ENCODE measurements at places on chromosomes 7 and 10.

DNA sequence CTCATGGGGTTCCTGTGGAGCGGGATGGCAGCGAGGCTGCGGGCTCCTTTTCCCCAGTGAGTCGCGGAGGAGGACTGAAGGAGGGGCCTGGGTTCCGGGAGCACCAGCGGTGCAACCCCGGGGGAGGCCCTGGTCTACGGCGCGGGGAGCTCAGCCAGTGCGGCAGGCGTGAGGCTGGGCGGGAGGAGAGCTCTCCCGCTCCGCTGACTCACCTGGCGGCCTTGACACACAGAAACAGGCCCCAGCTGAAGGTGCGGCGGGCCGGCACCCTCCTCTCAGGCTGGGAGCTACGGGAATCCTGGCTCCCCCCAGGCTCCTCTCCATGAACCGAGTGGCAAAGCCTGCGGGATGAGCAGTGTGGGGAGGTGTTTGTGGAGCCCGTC, 6.8 kb upstream of the NOM1 start:
- DNase-seq = no peak

DNA sequence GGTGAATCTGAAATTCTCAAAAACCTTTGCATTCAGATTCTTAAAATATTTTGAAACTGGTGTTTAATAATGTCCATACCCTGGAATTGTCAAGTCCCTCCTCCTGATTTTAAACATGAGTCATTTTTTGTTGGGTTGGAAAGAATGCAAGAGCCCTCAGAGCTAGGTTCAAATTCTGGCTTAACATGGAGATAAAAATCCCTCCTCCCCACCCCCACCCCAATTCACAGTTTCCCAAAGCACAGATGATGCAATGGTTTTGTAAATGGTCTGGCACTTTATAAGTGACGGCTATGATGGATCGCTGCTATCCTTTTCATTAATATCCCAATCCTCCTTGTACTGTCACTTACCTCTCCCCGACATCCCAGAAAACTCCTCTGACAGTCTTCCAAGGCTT, 332.8 kb downstream of the PLXNA4 start:
- no peak for DNase-seq

- peak; percentile 86 for DNase-seq
Observed at GRCh38 chr7:101169838-101170551, 4.6 kb upstream of the VGF start.

DNA sequence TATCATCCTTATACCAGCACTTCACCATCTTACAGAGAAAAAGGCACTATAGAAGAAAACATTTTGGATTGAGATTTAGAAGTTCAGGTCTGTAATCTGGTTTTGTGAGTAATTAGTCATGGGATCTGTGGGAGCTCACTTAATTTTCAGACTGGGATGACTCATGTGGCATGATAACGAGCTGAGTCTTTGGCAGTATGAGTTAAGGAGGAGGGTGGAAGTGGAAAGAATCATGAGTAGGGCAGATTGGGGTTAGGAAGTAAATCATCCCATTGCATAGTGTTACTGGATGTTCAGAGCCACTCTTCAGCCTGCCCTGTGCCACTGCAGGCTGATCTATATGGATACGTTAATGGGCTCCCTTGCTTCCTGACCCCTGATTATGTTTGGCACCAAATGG, 64.9 kb downstream of the ZNF92 start:
- DNase-seq = no peak

Data from D341Med (cell line).